ENCODE measurements at places on chromosomes 12 and 14.

- DNase-seq = no peak
Observed at GRCh38 chr12:121789233-121789781, 4.2 kb downstream of the RHOF start.

GRCh38 chr12:123389560-123390351, 5.8 kb downstream of the KMT5A start:
- DNase-seq = no peak

DNA sequence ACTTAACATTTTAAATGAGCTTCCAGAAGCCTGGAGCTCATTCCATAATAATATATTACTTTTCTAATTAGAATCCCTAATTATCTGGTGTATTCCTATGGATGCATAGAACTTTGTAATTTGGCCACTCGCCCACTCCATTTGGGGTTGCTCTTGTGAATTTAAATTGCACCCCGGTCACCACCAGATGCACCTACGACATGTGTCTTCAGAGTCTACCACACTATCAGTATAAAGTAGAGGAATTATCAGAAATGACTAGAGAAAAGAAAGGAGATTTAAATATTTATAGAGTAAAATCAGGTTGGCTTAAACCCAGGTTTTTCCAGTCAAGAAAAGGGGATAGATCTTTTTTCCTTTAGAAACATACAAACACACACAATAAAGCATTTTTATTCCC, 145.8 kb upstream of the DCN start:
- DNase-seq = no peak

DNA sequence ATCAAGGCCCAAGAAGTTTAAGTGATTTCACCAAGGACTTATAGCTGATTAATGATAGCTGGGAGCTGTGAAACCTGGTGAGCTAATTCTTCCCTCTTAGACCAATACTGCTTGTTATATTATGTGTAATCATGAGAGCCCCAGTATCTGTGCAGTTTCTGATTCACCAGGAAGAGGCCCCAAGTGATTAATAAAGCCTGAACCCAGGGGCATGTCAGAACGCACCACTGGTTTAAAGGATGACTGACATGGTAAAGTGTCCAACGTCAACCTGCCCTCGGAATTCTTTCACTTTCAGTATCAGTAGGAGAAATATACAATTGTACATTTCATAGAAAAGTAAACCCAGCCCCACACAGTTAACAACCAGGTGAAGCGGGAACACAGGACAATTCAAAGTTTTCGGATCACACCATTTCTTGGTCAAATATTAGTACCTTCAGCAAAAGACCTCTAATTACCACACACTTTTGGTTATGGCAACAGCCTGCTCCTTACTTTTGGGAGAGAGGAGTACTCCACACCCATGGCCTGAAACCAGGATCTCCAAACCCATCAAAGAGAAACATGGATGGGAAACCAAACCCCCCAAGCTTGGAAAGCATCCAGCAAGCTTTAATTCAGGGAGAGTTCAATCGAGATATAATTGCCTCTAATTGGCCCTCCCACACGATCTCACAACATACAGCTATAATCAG, 28.5 kb downstream of the TMCC3 start:
- DNase-seq = no peak

DNA sequence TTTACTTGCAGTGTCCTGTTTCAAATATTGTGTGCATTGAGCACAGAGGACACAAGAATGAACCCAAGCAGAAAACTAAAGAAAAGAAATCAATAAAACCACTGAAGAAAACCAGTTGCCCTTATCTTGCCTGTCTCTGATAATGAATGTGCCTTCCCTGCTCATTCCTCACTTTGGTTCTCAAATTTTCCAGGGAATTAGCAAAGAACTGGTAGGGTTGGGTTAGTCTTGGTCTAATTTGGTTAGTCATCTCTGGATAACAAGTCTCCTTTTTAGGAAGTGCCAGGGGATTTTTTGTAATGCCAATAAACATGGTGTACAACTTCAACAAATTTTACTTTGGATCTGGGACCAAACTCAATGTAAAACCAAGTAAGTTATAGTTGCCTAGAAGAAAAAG, 65.7 kb downstream of the DAD1 start:
- DNase-seq = no peak

DNA sequence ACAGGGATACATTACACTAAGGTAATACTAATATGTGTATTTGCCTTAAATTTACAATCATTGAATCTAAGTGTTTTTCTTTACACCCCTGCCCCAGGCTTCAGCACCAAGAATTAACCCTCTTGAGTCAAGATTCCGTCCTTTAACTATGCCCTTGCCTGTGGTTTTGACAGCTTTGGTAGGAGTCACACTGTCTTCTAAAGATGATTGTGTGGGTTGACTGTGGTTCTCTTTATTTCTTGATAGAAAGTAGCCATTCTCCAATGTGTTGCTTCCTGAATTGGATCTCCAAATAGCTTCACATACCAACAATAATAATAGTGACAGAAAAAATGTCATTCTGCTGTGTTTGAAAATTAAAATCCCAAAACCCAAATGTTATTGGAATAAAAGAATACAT, 3.6 kb downstream of the CLEC7A start:
- DNase-seq = no peak

GRCh38 chr12:71948390-71948789, 9.7 kb downstream of the TPH2 start:
- no peak for DNase-seq

DNA sequence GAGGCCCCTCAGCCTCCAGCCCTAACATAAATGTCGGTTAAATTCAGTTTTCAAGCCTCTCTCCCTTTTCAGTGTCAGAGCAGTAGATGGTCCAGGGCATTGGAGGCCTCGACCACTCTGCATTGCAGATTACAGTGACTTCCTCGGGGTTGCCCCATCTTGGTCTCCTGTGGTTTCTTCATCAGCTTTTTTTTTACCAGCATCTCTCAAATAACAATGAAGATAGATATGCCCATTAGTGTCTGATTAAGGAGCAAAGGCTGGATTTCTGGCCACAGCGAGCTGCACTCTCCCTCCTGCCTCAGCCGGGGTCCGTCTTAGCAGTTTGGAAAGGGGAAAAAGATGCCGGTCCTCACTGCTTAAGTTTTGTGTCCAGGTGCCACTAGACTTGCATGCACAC, 49.7 kb downstream of the C14orf132 start:
- DNase-seq = peak; percentile 39

DNA sequence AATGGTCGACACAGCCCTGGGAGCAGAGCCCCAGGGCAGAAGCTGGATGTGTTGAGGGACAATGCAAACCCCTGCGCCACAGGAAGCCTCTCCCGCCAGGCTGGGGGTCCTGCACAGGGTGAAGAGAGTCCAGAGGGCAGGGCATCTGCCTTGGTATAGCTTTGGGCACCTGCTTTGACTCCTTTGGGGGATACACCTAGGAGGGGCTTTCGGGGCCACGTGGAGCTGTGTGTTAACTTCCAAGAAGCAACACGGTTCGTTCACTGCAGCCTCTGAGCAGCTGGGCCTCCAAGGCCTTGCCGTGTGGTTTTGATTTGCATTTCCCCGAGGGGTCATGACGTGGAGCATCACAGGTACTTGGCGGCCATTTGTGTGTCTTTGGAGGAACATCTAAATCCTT, 5.8 kb upstream of the PUS1 start:
- DNase-seq = no peak

DNA sequence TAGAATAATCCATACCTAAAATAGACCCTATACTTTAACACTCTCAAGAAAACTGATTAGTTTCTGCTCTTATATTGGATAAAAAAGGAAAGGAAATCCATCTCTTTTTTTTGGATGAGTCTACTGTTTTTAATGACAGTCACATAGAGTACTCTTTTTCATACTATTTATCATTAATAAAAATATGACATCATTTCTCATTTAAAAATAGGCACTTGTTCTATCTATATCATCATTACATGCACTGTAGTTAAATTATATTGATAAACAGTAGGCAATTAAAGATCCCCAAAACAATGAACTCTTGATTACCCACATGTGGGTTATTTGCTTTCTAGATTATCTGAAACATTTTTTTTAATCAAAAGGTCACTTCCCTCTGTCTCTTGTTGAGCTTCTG, 338.8 kb downstream of the NELL2 start:
- no peak for DNase-seq

GRCh38 chr12:123906711-123907420, 65.8 kb downstream of the CCDC92 start:
- DNase-seq = peak; percentile 41

- no peak for DNase-seq
Observed at GRCh38 chr14:92088494-92088893, 17.9 kb downstream of the ATXN3 start.

- no peak for DNase-seq
Observed at GRCh38 chr12:96810477-96810876, 96.6 kb upstream of the NEDD1 start.

DNA sequence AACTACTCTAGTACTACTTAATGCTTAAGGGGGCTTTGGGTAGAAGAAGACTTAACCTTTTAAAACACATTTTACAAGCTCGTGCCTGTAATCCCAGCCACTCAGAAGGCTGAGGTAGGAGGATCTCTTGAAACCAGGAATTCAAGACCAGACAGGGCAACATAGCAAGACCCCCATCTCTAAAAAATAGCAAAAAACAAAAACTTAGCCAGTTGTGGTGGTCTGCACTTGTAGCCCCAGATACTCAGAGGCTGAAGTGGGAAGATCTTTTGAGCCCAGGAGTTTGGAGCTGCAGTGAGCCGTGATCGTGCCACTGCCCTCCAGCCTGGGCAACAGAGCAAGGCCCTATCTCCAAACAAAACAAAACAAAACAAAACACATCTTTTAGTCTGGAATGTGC, 39.7 kb upstream of the PARP11 start:
- DNase-seq = no peak

DNA sequence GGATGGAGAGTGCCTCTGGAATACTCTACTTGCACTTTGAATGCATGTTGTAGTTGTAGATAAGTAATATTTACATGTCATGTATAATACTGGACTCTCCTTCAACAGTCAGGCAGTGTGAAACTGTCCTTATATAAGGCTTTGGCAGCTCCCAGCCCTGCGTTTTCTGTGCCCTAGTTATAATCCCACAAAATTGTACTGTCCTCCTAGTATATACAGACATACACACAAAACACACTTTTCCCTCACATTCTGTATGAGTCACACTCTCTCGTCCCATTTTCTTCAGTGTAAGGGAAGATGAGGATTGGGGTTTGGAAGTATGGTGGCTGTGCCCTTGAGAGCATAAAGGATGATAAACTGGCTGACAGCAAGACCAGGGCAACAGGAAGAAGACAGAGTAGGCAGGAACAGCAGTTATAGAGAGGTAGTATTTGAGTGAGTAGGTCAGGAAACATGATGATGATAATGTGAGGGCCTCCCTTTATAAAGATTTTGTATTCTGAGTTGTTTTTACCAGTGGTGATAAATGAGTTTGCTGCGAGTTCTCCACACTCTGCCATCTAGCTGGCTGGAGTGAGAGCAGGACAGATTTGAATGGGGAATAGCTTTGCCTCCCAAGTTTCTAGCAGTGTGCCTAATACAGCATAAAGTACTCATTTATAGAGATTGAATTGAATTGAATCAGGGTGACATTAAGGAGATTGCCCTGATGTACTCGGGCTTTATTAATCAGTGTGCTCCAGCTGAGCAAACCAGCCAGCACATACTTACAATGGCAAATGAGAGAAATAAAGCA, 5.0 kb downstream of the CREBL2 start:
- DNase-seq = no peak

DNA sequence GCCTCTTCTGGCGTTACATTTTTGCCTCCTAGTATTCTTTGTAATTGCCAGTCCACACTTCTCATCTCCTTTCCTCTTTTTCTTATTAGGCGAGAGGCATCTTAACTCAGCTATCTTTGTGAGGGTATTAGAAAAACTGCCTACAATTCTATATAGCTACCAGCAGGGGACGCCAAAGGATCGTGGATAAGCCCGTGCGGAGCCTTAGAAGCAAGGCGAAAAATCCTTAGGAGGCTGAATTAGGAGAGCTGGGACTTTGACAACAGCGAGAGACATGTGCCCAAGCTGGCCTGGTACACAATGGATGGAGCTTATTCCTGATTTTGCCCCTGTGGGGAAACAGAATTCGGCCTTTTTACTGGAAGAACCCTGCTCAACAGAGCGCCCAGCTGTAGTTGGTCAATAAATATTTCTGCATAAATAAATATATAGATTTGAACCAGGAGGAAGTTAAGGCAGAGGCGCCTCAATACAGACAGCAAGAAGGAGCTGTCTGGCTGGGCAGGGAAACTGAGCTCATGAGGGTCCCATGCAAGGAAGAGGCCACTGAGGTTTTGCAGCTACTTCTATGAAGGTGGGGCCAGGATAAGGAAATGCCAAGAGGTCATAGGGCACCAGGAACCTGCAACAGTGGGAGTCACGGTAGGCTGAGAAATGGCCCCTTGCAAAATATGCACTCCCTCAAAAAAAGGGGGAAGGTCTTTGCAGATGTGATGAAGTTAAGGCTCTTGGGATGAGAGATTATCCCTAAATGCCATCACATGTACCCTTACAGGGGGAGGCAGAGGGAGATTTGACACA, 14.6 kb upstream of the RBM19 start:
- no peak for DNase-seq

GRCh38 chr14:31781578-31781977, 220.4 kb downstream of the NUBPL start:
- DNase-seq = no peak

- DNase-seq = no peak
Observed at GRCh38 chr14:45084946-45085346, 1.0 kb downstream of the PRPF39 start.

GRCh38 chr12:122123761-122124145, 45.2 kb downstream of the MLXIP start:
- DNase-seq = peak; percentile 36

- no peak for DNase-seq
Observed at GRCh38 chr14:56092763-56093162, 25.4 kb upstream of the PELI2 start.

DNA sequence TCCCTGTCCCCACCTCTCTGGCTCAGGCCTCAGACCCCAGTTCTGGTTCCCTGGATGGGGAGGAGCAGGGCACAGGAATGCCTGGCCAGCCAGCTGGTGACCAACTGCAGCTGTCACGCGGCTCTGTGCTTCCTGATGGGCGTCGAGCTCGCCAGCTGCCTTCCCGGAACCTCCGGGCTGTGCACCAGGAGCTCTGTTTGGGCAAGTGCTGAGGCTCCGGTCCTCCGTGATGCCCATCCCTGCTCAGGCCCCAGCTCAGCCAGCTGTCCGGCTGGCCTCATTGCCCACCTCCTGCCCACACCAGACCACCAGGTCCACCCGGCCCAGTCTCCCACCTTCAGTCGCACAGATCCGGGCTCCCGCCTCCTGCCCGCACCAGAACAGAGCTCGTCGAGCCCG, 4.8 kb downstream of the IFFO1 start:
- peak; percentile 92 for DNase-seq

DNA sequence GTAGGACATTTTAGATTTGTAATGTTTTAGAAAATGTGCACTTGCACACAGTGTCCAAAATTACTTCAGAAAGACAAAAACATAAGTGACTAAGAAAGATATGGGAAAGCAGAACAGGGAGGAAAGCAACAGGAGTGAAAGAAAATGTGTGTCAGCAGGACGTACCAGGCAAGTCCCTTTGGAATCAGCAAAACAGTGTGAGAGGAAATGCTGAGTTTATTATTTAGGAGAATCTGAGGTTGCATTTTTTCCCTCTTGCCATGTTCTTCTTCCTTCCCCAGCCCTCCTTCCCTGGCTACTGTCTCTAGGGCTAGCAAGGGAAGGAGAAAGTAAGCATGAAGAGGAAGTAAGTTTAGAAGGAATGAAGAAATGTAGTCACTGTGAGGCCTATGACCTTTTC, 67.7 kb upstream of the CD163 start:
- no peak for DNase-seq
